ENCODE measurements at places on chromosomes 12 and 14. TPM values are rescaled to one million over a fixed set of nuclear protein-coding genes. Genes with fewer than 3 reads are reported as not detected.

HOXC4 gene
- polyA plus RNA-seq, result 2.4 TPM

P2RX7 gene
- polyA plus RNA-seq, result 0.26 TPM

CHST11 gene
- polyA plus RNA-seq, result 30.3 TPM

- DNase-seq, result peak; percentile 29
Measured at GRCh38 chr12:28253161-28253641, 62.9 kb downstream of the CCDC91 start.

GRCh38 chr14:69036757-69037506 lies 57.8 kb upstream of the ACTN1 start:
- DNase-seq, result no peak

DNA sequence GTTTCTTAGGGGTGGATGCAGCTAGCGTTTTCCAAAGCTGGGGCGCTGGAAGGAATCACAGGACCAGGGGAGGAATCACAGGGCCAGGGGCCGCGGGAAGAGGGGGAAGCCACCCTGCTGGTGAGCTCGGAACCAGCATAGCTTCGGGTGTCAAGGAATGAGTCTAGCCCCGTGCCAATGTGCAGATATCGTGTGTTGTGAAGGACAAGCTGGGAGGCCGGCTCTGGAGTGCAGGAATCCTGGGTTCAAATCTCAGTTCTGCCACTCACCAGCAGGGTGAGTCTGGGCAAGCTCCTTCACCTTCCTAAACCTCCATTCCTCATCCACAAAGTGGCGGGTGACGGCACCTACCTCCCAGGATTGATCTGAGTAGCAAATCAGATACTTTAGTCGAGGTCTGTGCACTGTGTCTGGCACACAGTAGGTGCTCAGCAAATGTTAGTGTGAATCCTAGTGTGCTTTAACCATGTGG lies 53.6 kb upstream of the RIN3 start:
- DNase-seq, result no peak

DNA sequence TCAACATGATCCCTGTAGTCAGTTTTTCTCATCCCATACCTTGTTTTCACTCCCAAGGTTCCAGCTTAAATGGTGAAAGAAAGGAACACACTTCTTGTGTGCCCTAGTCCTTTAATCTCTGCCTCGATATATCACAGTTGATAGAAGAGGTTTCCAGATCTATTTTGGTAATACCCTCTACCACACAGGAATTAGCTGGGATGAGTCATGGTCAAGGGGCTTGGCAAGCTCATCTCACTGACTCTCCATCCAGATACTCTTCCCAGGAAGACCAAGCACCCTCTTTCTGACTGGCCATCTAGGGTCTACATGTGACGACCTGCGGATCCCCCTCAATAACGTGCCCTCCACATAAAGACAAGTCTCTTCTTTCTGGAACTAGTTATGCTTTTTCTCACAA lies 277.9 kb downstream of the ITPR2 start:
- DNase-seq, result no peak

DNA sequence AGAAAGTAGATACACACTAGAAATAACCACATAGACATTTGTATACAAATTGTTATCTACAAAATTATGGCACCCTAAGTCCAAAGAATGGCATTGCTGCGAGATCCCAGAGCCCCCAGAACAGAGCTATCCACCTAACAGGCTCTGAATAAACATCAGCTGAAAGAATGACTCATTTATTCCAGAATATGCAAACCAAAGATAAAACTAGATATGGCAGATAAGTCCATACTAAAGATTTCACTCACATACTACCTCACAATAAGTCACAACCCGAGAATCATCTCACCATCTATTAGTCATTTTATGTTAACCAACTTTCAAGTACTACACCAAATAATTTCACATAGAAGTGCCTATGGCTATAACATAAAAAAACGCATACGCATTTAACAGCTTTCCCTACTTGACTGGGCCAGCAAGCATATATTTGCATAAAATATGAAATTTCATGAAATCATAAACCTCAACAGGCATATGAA lies 5.6 kb downstream of the CNIH1 start:
- DNase-seq, result peak; percentile 82

- no peak for DNase-seq
Measured at GRCh38 chr12:107649661-107650061, 35.9 kb upstream of the PWP1 start.

- DNase-seq, result peak; percentile 95
Measured at GRCh38 chr12:69987579-69988091, 162.6 kb downstream of the MYRFL start.

GRCh38 chr12:16492240-16492639 lies 113.7 kb downstream of the LMO3 start:
- no peak for DNase-seq

DNA sequence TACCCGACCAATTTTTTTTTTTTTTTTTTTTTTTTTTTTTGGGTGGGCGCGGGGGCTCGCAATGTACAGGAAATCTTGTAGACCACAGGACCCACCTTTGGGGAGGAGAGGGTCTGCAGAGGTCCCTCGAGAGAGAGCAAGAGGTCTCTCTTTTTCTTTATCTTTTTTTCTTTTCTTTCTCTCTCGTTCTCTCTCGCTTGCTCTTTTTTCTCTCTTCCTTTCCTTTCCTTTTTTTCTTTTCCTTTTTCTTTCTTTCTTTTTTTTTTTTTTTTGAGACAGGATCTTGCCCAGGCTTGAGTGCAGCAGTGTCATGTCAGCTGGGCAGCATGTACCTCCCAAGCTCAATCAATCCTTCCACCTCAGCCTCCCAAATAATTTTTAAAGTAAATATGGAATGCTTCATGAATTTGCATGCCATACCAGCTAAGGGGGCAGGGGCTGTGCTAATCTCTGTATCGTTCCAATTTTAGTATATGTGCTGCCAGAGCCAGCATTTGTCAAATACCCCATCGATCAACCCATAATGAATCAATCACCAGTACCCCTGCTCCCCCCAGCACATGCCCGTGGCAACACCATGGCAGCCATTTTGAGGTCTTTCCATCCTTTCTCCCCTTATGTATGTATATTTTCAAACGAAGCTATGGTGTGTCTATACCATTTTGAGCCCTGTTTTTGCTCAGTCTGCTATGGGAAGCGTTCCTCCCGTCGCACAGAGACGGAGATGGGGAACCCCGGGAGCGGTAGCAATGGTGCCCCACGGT lies 9.3 kb downstream of the PAPLN start:
- no peak for DNase-seq

GRCh38 chr12:124940143-124940392 lies 25.6 kb upstream of the UBC start:
- no peak for DNase-seq

DNA sequence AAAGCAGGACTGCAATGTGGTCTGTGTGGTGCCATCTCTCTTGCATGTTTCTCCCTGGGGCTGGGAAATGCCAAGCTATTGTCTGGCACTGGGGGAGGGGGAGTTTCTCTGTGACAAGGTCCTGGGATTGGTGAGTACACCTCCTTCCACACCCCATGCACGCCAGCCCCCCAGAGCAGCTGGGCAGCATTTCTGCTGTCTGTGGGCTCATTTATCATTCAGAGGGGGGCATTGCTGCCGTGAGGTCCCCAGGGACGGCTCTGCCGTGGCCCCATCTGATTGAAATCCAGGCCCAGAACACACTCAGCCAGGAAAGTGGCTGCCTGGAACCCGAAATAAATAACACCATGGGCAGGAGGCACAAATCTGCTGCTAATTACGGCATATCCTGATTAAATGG lies 12.6 kb upstream of the FAM222A start:
- DNase-seq, result no peak
